ENCODE measurements at places on chromosomes 16 and 17.
A peak's percentile ranks its signal among the peaks of the same experiment; 100 is the strongest.

GRCh38 chr17:60392042-60392844 lies at the start of gene USP32:
USP32 (minus strand) TSS chr17:60392133; CDS start chr17:60391939, 194 bp downstream.
- H3K4me1 ChIP-seq, result peaks cover 21% of the 10 kb centered on the region
- H3K27ac ChIP-seq, result peak within 1 kb of the TSS; percentile 96
- ATAC-seq, result peak; percentile 88
- H3K27me3 ChIP-seq, result no peaks in the 10 kb centered on the region
- peak within 1 kb of the TSS; percentile 84 for H3K4me3 ChIP-seq

DNA sequence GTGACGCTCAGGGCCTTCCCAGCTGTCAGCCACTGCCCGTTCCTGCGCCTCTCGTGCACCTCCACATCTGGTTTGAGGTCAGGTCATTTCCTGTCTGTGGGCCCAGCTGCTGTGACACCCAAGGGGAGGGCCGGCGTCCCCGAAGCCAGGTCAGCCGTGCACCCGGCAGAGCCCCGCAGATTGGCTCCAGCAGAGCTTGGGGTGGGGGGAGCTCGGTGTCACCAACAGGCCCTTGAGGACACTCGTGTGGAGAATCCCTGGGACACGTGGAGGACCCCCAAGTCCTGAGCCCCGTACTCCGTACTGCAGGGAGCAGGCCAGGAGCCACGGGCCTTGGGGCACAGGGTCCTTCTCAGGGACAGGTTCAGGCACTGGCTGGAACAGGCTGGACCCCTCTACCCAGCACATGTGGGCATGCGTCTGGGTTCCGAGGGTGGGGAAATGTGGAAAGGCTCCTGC lies 4.8 kb downstream of the SPATA2L start:
- H3K27ac ChIP-seq, result no peak overlapping the region
- H3K27me3 ChIP-seq, result no peaks in the 10 kb centered on the region
- H3K36me3 ChIP-seq, result peaks cover 26% of the 10 kb centered on the region
- no peak overlapping the region for H3K4me3 ChIP-seq
- no peaks in the 10 kb centered on the region for H3K4me1 ChIP-seq

DNA sequence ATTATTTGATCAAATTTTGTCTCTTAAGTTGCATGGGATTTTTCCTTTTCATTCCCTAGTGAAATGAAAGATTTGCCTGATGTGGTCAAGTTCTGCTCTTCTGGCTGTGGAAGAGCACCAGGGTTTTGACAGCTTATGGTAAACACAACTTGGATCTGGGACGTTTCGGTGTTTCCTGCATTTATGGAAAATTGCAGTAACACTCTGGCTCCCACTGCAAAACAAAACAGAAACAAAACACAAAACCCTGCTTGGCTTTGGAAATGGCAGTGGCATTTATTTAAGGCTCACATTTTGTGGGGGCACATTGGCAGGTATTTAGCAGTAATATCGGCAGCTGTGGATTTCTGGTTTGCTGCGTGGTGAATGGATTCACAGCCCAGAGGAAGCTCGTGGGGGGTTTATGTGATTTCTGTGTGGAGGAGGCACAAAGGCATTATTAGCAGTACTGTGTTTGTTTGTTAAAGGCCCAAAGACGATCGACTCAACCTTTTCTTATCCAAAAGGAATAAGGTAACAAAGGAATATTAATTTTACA lies 377.8 kb downstream of the SNX29 start:
- H3K36me3 ChIP-seq, result peaks cover 28% of the 10 kb centered on the region
- H3K4me1 ChIP-seq, result no peaks in the 10 kb centered on the region
- ATAC-seq, result no peak
- no peak overlapping the region for H3K4me3 ChIP-seq

- peaks cover 3% of the 10 kb centered on the region for H3K27me3 ChIP-seq
- H3K4me3 ChIP-seq, result no peak overlapping the region
- H3K4me1 ChIP-seq, result no peaks in the 10 kb centered on the region
- H3K36me3 ChIP-seq, result no peaks in the 10 kb centered on the region
These were observed 54.4 kb upstream of the ARHGAP44 start for GRCh38 chr17:12734926-12735325.

- H3K4me1 ChIP-seq, result peaks cover 7% of the 10 kb centered on the region
- ATAC-seq, result no peak
These were observed 12.2 kb downstream of the RPL19 start for GRCh38 chr17:39212195-39212810.

Measured in activated T-helper 17 cell treated with anti-CD3 and anti-CD28 coated beads, Interleukin-2, amount 50 U/mL, for 72 hours (primary cell).